ENCODE measurements at places on chromosomes 16 and 17.

GRCh38 chr17:81529437-81529803 lies 1.2 kb downstream of the FSCN2 start:
- no peak for DNase-seq

DNA sequence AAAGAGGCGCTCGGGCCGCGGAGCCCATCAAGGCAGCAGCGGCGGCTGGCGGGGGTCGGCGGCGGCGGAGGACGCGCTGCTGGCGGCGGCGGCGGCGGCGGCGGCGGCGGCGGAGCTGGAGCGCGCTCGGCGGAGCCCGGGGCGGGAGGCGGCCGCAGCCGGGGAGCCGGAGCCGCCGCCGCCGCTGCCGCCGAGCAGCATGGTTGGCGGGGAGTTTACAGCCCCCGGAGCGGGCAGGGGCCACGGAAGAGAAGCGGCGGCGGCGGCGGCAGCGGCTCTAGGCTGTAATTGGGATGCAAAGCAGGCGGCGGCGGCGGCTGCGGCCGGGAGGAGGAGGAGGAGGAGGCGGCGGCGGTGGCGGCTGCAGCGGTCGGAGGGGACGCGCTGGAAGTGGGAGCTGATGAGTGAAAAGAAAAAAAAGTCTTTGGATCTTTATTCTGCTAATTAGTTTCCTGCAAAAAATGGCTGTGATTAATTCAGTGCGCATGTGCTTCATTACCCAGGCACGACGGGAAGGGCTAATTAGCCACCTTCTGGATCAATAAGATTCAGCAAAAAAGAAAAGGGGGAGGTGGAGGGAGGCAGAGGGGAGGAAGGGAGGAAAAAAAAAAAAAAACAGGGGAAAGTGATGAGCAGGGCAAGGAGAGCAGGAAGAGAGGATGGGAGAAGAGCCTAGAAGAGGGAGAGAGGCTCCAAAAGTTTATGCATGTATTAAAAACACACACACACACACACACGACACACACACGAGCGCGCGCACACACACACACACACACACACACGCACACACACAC lies 10.9 kb upstream of the ZFHX3 start:
- DNase-seq, result no peak

- DNase-seq, result no peak
Measured at GRCh38 chr17:73838815-73839214, 194.6 kb upstream of the SDK2 start.

GRCh38 chr16:86227801-86228200 lies 282.5 kb upstream of the FOXF1 start:
- DNase-seq, result no peak

GRCh38 chr16:7910116-7910515 lies 577.5 kb downstream of the RBFOX1 start:
- DNase-seq, result no peak

DNA sequence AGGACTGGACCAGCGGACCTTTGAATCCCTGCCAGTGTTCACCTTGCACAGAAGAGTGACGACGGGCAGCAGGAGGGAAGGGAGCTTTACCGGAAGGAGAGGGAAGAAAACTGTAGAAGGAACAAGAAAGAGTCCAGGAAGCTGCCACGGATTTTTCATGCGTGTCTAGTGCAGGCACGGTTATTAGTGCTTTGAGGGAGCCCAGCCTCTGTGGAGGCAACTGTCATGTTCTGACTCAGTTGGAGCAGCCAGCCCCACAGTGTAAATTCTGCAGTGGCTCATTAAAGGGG lies 6.5 kb upstream of the HOXB13 start:
- no peak for DNase-seq

DNA sequence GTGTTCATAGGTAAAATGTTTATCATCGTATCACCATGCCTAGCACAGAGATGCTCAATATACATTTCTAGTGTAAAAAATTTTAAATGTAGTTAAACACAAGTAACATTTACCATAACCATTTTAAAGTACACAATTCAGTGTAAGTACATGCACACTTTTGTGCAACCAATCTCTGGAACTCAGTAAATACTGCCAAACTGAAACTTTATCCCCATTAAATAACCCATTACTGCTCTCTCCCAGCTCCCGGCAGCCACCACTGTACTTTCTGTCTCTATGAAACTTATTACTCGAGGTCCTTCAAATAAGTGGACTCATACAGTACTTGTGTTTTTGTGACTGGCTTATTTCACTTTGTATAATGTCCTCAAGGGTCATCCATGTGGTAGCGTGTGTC lies 29.0 kb downstream of the RMI2 start:
- no peak for DNase-seq

DNA sequence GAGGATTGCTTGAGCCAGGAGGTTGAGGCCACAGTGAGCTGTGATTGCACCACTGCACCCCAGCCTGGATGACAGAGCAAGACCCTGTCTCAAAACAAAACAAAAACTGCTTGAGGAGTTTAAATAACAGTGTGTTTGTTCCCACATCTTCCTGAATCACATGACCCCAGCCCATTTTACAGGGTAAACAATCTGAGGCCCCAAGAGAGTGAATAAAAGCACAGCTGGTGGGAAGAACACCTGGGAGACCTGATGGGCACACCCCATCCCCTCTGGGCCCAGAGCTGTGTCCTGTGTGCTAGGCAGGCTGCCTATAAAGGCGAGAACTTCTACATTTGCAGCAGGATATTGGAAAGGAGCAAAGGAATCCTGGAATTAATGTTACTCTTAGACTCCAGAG lies 69.6 kb downstream of the PLXDC1 start:
- no peak for DNase-seq

- DNase-seq, result no peak
Measured at GRCh38 chr16:50289950-50290764, 23.8 kb downstream of the ADCY7 start.

- no peak for DNase-seq
Measured at GRCh38 chr17:39739885-39740356, 2.2 kb downstream of the GRB7 start.

DNA sequence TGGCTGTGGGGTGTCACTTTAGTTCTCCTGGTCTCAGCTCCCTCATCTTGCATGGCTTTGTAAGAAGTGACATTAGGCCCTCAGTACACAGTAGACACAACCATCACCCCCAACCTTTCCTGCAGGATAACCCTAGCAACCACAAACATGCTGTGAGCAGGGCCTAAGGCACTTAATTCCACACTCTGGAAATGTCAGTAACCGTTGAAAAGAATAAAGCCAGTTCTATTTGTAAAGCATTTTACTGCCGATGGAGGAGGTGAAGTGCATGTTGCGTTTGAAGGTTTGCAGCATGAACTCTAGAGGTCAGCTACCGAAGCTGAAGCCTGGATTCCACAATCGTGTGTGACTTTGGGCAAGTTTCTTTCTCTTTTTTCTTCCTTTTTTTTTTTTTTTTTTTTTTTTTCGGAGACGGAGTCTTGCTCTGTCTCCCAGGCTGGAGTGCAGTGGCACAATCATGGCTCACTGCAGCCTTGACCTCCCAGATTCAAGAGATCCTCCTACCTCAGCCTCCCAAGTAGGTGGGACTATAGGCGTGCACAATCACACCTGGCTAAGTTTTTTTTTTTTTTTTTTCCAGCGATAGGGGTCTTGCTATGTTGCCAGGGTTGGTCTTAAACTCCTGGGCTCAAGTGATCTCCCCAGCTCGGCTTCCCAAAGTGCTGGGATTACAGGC lies 26.1 kb upstream of the TOB1 start:
- no peak for DNase-seq

- DNase-seq, result no peak
Measured at GRCh38 chr17:8844229-8845218, 22.9 kb downstream of the PIK3R6 start.

DNA sequence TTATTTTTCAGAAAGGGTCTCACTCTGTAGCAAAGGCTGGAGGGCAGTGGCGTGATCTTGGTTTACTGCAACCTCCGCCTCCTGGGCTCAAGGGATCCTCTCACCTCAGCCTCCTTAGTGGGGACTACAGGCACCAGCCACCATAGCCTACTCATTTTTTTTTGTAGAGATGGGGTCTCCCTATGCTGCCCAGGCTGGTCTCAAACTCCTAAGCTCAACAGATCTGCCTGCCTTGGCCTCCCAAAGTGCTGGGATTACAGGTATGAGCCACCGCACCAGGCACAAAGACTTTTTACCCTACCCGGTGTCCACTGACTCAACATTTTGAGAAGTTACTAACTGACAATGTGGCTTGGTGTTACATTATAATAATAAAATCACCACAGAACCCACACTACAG lies 7.2 kb downstream of the GRB2 start:
- no peak for DNase-seq

- DNase-seq, result peak; percentile 51
Measured at GRCh38 chr17:44779211-44780025, 20.6 kb downstream of the ADAM11 start.

DNA sequence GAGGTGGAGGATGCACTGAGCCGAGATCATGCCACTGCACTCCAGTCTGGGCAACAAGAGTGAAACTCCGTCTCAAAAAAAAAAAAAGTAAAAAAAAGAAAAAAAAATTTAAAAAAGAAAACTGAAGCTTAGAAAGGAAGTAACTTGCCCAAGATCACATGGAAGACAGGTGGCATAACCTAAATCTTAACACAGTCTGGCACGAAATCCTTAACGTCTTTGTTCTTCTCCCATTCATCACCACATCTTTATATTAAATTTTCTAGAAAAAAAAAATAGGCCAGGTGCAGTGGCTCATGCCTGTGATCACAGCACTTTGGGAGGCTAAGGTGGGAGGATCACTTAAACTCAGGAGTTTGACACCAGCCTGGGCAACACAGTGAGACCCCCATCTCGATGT lies 9.3 kb downstream of the WDR59 start:
- no peak for DNase-seq

DNA sequence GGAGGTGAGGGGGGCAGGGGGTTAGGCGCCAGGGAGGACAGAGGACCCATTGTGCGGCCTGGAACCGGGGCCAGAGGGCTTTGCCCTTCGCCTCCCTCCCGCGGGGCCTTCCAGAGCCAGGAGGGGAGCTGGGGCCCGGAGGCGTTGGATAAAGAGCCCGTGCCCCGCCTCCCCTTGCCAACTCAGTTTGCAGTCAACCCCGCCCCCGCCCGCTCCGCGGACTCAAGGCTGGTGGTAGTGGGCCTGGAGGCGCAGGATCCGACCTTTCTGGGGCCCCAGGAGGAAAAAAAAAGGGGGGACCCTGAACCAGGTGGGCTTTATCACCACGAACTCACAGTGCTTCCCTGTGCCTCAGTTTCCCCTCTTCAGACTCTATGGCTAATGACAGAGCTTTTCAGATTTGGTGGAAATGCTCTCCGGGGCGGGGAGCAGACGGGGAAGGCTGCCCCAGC lies 2.0 kb upstream of the SPHK1 start:
- DNase-seq, result no peak

DNA sequence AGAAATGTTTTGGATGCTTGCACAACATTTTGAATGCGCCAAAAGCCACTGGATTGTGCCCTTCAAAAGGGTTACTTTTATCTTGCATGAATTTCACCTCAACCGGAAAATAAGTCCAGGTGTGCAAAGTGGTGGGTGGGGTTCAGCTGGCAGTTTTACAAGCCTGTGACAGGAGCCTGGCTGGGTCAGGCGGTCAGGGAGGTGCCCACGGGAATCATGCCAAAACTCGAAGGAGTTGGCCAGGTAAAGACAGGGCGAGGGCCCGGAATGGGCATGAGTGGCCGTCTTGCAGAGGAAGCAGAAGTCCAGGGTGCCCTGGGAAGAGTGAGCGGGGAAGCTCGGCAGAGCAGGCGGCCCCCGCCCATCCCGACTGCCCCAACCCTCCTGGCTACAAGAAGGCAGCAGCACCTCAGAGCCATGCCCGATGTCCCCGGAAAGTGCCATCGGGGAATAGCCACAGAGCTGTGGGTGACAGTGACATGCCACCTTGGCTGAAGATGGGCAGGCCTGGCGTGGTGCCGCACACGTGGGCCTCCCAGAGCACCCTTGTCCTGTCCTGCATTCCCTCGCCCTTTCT lies 19.1 kb upstream of the CACNG1 start:
- no peak for DNase-seq

Data from gastrocnemius medialis (tissue), 4 donors.